Cortex of kidney (tissue), 1 donor: ENCODE measurements at places on chromosomes 5 and 9.

- no peak for DNase-seq
Observed at GRCh38 chr5:147911427-147911826, 5.1 kb upstream of the C5orf46 start.

DNA sequence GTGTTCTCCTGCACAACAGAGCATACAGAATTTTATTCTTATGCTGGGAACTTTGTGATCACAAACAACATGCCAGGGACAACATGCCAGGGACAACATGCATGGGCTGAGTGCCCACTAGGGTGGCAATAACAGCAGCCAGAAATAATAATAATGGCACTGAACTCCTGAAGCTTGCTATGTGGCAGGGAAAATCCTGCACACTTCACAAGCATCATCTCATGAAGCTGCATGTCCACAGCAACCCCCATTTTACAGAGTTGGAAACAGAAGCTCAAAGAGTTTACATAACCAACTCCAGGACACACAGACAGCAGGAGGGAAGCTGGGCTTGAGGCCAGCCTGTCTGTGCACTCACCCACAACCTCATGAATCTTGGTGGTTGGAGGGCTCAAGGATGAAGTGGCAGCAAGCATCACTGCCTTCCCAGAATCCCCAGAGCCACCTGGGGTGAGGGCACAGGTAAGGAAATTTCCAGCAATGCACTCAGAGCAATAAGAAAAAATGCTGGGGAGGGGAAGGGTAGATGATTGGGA lies 111.4 kb downstream of the GABBR2 start:
- DNase-seq: no peak

DNA sequence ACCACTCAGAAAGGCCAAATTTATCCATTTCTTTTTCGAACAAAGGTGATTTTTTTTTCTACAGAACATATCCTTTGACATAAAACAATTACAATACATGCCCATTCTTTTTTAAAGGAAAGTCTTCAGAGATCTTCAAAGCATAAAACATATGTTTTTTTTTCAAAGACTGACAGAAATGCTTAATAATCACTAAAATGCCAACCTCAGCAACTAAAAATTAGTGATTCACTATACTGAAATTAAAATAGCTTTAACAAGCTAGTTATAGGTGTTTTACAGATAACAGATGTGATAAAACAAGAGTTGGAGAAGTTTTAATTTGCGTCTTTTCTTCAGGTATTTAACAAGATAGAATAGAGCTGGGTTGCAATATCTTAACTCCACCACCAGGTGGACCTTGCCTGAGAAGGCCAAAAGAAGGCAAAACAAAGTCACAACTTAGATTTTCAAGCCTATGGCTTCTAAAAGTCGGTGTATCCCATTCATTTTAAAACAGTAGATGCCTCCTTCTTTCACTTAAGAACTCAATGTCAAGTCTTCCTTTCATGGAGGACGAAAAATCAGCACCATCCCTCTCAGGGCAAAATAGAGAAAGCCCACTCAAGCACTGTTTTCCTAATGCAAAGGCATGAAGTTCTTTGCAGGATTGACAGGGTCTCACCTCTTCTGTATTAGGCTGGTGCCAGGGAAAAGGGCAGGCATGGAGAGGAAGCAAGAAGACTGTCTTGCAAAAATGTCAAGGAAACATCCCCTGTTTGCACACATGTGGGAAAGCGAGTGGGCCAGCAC lies 31.1 kb upstream of the CPLX2 start:
- DNase-seq: no peak

DNA sequence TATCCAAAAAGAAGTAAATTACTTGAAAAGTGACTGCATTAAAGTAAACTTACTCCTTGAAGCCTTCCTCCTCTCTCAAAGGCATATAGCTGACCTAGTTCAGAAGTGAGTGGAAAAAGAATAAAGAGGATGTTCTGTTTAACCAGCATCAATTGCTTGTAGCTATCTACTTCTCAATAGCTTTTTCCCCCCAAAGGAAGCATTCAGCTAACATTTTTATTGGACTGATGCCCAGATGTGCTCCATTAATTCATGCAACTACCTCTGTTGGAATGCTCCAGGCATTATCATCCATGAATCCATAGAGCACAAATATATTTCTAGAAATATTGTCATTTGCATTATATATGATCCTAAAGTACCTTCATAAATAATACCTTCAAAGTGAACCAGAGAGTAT lies 132.8 kb downstream of the RASEF start:
- no peak for DNase-seq

DNA sequence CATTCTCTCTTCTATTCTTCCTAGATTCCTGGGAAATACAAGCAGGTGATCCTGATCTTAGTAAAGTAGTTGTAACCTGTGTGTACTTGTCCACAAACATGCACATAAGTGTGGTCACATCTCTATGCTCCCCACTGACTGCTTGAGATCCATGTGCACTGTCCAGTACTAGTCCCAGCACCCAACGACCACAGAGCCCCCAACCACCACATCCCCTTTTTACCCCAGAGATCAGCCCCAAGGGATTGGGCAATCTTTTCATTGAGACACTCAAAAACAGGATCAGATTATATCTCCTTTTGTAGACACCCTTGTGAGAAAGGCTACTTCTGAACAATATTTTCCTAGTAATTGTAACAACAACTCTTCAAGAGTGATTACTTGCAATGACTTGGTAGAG lies 240.6 kb downstream of the ACTL7B start:
- DNase-seq: no peak

- DNase-seq: no peak
Observed at GRCh38 chr9:130555968-130556367, 23.4 kb upstream of the FUBP3 start.
